Smooth muscle cell of trachea (primary cell): ENCODE measurements at places on chromosomes 4 and X. TPM values are rescaled to one million over a fixed set of nuclear protein-coding genes. Genes with fewer than 3 reads are reported as not detected.

ODAM gene
- total RNA-seq, result not detected in 2 replicates

PDCL2 gene
- total RNA-seq, result not detected in 2 replicates

PFKFB1 gene
- not detected in 2 replicates for total RNA-seq

KCNIP4 gene
- not detected in 2 replicates for total RNA-seq

DNAAF6 gene
- not detected in 2 replicates for total RNA-seq

HSFX4 gene
- total RNA-seq, result not detected in 2 replicates

TMSB15A gene
- total RNA-seq, result 2.0 and 10.2 TPM in 2 replicates

TLR2 gene
- 0.50 and 0.58 TPM in 2 replicates for total RNA-seq

FGFBP1 gene
- not detected in 2 replicates for total RNA-seq

BMP3 gene
- total RNA-seq, result under 0.01 and 0.17 TPM in 2 replicates

SPARCL1 gene
- 1.2 and 1.3 TPM in 2 replicates for total RNA-seq

TREX2 gene
- 1.7 and 3.8 TPM in 2 replicates for total RNA-seq

SSX3 gene
- not detected in 2 replicates for total RNA-seq

AKAP4 gene
- not detected in 2 replicates for total RNA-seq

MAGEA2B gene
- total RNA-seq, result not detected in 2 replicates

TRIML2 gene
- 0.33 TPM in 1 of 2 replicates, not detected in the other for total RNA-seq

GPR34 gene
- not detected in 2 replicates for total RNA-seq

RAB40AL gene
- 0.50 and 0.73 TPM in 2 replicates for total RNA-seq

YY2 gene
- total RNA-seq, result 2.5 and 2.8 TPM in 2 replicates

ABCG2 gene
- 1.0 and 1.7 TPM in 2 replicates for total RNA-seq

UCP1 gene
- not detected in 2 replicates for total RNA-seq

ACTRT1 gene
- total RNA-seq, result not detected in 2 replicates

SH3RF1 gene
- 18.7 and 21.7 TPM in 2 replicates for total RNA-seq

IGFBP7 gene
- total RNA-seq, result 55.9 and 124 TPM in 2 replicates

EVC2 gene
- 12.7 and 16.0 TPM in 2 replicates for total RNA-seq
